ENCODE measurements at places on chromosomes 12 and 14.

GRCh38 chr12:80498059-80498728, 54.2 kb downstream of the PTPRQ start:
- no peak for DNase-seq

DNA sequence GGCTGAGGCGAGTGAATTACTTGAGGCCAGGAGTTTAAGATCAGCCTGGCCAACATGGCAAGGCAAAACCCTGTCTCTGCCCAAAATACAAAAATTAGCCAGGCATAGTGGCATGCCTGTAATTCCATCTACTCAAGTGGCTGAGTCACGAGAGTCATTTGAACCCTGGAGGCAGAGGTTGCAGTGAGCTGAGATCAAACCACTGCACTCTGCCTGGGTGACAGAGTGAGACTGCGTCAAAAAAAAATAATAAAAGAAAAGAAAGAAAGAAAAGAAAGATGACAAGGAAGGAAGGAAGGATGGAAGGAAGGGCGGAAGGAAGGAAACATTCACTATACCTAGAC, 159.6 kb upstream of the CNOT2 start:
- DNase-seq: no peak

DNA sequence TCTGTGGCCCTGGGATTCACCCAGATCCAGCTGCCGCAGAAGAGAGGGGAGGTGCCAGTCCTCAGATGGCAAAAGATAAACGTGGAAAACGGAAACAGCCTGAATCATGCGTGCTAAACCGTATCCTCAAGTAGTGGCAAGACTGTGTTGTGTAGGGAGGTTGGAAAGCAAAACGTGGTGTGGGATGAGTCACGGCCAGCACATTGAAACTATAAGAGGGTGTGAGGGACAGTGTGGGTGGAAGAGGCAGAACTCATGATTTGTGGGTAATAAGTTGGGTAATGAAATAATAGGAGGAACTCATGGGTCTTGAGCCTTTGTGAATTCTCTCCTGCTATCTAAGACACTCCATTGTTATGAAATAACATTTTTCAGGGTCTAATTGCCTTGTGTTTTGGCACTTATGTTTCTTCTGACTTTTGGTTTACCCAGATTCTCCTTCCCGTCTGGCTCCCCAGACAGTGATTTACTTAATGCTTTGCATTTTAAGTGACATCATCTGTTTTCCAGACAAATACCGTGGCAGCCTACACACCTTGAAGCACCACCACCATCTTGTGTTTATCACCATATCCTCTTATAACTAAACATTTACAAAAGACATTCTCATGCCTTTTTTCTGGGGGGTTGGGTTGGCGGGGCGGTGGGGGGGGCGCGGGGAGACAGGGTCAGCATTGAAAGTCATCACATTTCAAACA, 62.3 kb upstream of the PTCSC3 start:
- DNase-seq: no peak

GRCh38 chr12:42557586-42558172, 31.9 kb downstream of the PRICKLE1 start:
- DNase-seq: no peak

DNA sequence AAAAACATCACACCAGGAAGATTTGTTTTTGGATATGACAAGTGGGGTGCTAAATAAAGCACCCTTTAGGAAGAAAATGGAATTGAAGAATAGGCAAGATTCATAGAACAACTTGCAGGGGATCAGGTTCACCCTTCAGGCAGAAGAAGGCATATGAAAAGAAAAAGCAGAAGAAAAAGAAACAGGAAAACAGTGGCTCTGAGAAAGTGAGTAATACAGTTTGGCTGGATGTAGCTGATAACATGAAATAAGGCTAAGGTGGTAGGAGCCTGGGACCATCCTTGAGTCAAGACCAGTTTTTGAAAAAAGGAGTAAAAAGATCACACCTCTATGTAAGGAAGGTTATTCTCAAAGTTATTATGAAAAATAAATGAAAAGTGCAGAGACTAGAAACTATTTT, 42.4 kb downstream of the TRIP11 start:
- no peak for DNase-seq

DNA sequence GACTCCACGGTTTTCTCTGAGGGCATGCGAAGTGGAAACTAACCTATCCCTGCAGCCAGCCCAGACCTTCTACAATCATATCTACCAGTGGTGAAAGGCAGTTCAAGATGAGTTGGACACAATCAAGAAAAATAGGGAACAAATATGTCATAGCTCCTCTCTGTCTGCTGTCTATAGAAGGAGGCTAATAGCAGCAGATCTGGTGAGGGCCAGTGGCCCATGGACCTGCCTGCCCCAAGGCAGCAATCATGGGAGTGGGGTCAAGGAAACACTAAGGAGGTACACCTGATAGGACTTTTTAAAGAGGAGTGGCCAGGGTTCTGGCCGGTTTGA, 149.5 kb downstream of the PRKCH start:
- DNase-seq: no peak

DNA sequence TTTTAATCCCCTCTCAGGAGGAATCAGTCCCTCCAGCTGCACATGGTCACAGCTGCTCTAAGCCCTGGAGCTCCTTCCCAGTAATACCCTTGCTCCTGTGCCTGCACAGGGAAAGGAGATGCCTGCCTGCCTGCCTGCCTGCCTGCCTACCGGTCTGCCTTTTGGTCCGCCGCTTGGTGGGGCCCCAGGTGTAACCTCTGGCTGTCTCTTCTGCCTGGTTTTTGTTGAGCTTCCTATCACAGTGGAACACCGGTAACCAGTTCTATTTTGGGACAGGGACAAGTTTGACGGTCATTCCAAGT, 99.8 kb downstream of the DAD1 start:
- DNase-seq: no peak

DNA sequence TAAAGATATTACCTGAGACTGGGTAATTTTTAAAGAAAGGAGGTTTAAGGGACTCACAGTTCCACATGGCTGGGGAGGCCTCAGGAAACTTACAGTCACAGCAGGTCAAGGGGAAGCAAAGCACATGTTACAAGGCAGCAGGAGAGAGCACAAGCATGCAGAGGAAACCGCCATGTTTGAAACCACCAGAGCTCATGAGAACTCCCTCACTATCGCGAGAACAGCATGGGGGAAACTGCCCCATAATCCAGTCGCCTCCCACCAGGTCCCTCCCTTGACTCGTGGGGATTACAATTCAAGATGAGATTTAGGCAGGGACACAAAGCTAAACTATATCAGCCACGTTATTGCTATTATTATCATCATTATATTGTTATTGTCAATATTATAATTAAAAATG, 138.7 kb downstream of the RIMBP2 start:
- no peak for DNase-seq

- no peak for DNase-seq
Measured at GRCh38 chr12:2052826-2053678, at the start of gene CACNA1C. Gene CACNA1C, plus strand, starts transcription at chr12:2052987. Its CDS starts 576 bp downstream, at chr12:2053563.

GRCh38 chr14:93375673-93376156, 28.7 kb downstream of the COX8C start:
- DNase-seq: no peak

DNA sequence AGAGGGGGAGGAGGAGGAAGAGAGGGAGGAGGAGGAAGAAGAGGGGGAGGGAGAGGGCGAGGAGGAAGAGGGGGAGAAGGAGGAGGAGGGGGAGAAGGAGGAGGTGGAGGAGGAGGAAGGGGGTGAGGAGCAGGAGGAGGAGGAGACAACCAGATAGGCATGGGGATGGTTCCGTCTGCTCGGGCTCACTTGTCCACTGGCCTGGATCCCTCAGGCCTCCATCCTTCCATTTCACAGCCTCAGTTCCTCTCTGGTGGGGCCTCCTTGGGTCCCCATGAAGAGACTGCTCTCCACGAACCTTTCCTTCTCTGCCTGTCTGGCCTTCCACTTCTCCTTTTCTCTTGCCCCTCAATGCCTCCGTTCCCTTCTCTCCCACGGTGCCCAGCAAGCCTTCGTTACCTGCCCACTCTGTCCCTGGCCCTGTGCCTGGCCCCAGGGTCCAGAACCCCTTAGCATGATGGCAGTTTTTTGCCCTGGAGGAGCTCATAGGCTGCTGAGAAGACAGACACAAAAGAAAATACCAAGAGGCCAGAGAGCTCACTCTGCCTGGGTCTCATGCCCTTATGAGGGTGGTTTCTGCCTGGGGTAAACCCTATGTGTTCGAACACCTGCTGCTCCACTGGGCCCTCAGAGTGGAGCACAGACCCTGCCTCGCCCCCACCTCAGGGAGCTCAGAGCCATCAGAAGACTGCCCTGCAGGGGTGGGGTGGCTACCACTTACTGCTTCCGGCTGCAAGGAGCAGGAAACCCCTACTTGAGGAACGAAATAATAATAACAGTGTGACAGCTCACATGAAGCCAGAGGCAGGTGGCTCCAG, 11.7 kb upstream of the CACNA2D4 start:
- no peak for DNase-seq

GRCh38 chr14:82641050-82641540, 1107.4 kb upstream of the SEL1L start:
- no peak for DNase-seq

GRCh38 chr12:92719674-92720073, 16.9 kb downstream of the PLEKHG7 start:
- no peak for DNase-seq

GRCh38 chr12:48557919-48558318, 11.9 kb downstream of the LALBA start:
- DNase-seq: no peak

GRCh38 chr14:57831981-57832380, 33.9 kb downstream of the SLC35F4 start:
- DNase-seq: no peak

GRCh38 chr14:74619672-74620131, 7.7 kb upstream of the LTBP2 start:
- DNase-seq: no peak

GRCh38 chr14:100341301-100342031, 18.3 kb downstream of the SLC25A47 start:
- DNase-seq: no peak

GRCh38 chr14:70638416-70638815, 3.3 kb upstream of the TTC9 start:
- no peak for DNase-seq

DNA sequence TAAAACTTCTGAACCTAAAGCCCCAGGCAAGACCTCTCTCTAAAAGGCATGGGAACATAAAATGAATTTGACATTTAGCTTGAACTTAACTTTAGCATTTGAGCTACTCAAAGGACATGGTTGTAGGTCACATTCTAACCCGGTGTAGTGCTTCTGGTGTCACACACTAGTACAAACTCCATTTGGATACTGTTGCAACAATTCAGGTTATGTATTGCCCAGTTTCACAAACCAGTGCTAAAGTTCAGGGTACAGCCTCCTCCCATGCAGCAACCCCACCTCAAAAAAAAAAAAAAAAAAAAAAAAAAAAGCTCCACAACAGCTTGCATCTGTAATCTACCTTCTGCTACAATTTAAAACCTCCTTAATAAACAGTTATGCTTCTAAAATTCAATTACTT, 7.8 kb downstream of the PPTC7 start:
- DNase-seq: no peak

GRCh38 chr12:108724054-108724889, 7.0 kb downstream of the CORO1C start:
- no peak for DNase-seq

GRCh38 chr14:95515080-95515489, 1.4 kb downstream of the SYNE3 start:
- no peak for DNase-seq

DNA sequence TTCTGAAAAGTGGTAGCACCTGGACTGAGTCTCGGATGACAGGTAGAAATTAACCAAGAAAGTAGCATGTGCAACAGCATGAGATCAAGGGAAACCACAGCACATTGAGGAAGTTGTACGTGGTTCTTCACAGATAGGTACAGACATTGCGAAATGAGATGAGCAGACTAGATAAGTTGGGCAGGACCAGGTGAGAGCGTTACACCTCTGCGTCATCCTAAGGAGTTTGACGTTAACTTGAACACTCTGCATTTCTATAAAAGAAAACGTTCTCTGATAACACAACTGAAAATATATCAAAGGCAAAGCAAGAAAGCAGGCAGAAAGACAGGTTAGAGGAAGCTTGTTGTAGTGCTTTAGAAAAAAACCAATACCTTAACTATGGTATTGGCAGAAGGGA, 98.5 kb upstream of the RASSF8 start:
- DNase-seq: no peak

DNA sequence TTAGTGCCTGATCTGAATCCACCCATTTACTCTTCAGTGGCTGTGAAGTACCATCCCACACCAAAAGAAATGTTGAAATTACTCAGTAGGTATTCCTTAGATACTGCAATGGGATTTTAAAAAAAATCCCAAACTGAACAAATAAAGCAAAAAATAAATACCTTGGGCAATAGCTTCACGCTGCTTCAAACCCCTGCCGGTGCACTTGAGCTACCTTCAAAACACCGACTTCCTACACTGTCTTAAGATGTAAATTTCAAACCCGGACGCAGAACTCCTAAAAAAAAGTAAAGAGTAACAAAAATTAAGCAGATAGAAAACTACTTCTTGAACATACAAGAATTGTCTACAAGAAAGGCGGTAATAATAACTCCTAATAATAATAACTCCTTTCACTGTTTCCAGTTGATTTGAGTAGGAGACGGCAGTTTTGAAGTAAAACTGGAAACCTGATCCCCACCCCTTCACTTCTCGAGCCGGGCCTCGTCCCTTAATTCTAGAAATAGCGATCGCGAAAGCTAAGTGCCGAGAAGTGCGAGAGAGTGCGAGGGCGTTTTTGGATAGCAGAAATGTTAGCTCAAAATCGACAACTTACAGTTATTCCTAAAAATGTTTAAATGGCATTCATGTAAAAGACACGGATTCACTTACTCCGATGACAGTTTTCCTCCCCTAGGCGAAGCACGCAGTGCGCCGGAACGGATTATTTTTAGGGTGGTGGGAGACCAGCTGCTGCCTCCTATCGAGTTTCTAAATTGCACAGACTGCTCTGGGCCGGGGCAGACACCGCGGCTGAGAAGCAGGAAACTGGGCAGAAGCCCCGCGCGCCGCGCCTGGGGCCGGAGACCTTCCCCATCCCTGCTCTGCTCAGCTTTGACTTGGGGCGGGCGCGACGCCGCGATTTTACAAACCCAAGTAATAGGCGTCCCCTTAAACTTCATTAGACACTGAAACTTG, at the start of gene ABCC9:
ABCC9 (minus strand) TSS at position 878 of the 957 bp plus-strand sequence. CDS start 4,752 bp downstream, outside the sequence.
- DNase-seq: no peak

DNA sequence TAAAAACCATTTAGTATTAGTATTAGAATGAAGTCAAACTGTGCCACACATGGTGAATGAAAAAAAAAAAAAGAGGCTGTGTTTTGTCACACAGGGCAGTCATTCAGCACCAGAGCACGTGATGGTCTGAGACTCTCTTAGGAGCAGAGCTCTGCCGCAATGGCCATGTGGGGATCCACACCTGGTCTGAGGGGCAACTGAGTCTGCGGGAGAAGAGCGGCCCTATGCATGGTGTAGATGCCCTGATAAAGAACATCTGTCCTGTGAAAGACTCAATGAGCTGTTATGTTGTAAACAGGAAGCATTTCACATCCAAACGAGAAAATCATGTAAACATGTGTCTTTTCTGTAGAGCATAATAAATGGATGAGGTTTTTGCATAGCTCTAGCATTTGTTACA, 12.2 kb upstream of the BDKRB1 start:
- DNase-seq: no peak
